Naive thymus-derived CD4-positive, alpha-beta T cell (primary cell): ENCODE measurements at places on chromosomes 3 and 15. TPM values are rescaled to one million over a fixed set of nuclear protein-coding genes. Genes with fewer than 3 reads are reported as not detected.

Gene PIF1
- not detected for total RNA-seq

Gene CFAP100
- not detected for total RNA-seq

Gene CTXN2
- not detected for total RNA-seq

Gene ALG1L2
- total RNA-seq, result 1.2 TPM

Gene CCR2
- 0.41 TPM for total RNA-seq

Gene SLC15A2
- total RNA-seq, result 5.5 TPM

Gene RIOX2
- total RNA-seq, result 28.4 TPM

Gene PLA2G4E
- not detected for total RNA-seq

Gene RNF168
- total RNA-seq, result 33.9 and 35.9 TPM in 2 replicates

Gene ECE2
- total RNA-seq, result not detected

Gene GHSR
- not detected for total RNA-seq

Gene EHHADH
- total RNA-seq, result 1.7 and 2.6 TPM in 2 replicates

Gene SELENOK
- total RNA-seq, result 45.4 and 51.1 TPM in 2 replicates

Gene KNG1
- total RNA-seq, result not detected

Gene CCR9
- total RNA-seq, result 0.51 TPM

Gene DLEC1
- 5.6 TPM for total RNA-seq

Gene FAM43A
- 5.2 TPM for total RNA-seq

Gene RAB7A
- total RNA-seq, result 175 TPM

Gene ALDH1A2
- total RNA-seq, result not detected

Gene SUSD5
- not detected for total RNA-seq

Gene LRRN1
- total RNA-seq, result 1.2 TPM

Gene GXYLT2
- not detected for total RNA-seq

Gene SERINC4
- 0.57 TPM for total RNA-seq

Gene FGD5
- not detected in 2 replicates for total RNA-seq
